ENCODE measurements at places on chromosomes 5 and 9. TPM values are rescaled to one million over a fixed set of nuclear protein-coding genes. Genes with fewer than 3 reads are reported as not detected.
A peak's percentile ranks its signal among the peaks of the same experiment; 100 is the strongest.

- no peaks in the 10 kb centered on the region for H3K4me1 ChIP-seq
- H3K4me3 ChIP-seq, result no peak overlapping the region
- no peak for DNase-seq
- no peak overlapping the region for H3K27ac ChIP-seq
- no peaks in the 10 kb centered on the region for H3K36me3 ChIP-seq
These were observed 564.9 kb downstream of the SEMA5A start for GRCh38 chr5:8981016-8981415.

DNA sequence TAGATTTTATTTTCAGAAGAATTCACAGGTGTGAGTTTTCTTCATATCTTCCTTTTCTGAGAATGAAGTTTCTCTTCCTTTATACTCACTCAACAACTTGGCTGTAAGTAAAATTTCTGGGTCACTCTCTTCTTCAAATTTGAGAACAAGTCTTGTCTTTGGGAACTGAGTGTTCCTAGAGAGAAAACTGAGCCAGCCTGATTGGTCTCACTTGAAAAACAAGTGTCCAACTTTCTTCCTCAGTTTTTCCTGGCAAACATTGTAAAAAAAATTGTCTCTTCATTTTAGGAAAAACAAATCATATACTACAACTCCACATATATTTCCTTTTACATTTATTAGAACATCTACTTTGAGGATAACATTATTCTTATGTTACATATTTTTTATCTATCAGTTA lies 156.1 kb upstream of the GHR start:
- H3K36me3 ChIP-seq, result no peaks in the 10 kb centered on the region
- H3K27ac ChIP-seq, result no peak overlapping the region
- no peak for DNase-seq
- H3K27me3 ChIP-seq, result no peaks in the 10 kb centered on the region

DNA sequence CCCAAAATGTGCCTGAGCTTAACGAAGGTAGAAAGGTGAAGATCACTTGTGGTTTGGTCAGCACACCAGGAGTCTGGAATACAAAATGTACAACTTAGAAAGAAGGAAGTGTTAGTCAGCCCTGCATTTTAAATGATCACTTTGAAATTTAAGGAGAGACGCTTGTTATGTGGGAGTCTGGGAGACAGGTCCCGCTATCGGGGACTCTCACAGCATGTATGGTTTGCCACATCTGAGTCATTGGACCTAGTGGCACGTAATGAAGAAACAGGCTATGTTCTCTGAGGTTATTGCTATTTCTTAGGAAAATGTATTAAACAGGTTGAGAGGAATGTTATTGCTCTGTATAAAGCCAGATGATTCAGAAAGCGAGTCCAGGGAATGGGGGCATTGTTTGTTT lies 2362.5 kb upstream of the WWC1 start:
- no peaks in the 10 kb centered on the region for H3K27me3 ChIP-seq
- no peak overlapping the region for H3K4me3 ChIP-seq
- DNase-seq, result no peak
- H3K4me1 ChIP-seq, result no peaks in the 10 kb centered on the region
- no peaks in the 10 kb centered on the region for H3K36me3 ChIP-seq
- no peak overlapping the region for H3K27ac ChIP-seq

DNA sequence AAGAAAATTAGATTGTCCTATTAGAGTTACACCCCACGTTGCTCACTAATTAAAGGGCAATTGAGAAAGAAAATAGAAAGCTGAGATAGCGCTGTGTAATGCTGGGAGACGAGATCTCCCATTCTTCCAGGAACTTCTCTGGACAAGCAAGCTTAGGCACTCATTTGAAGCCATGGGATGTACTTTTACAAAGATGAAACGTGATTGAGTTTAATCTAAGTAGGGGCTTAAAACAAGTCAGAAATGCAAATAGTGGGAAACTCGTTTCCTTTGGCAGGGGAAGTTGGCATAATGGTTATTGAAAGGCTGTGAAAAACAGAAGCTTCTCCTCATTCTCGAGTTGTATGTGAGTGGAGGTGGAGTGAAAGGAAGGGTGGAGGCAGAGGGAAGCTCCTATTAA lies 3.7 kb downstream of the PRDM6 start:
- peak overlapping the region; percentile 71 for H3K27ac ChIP-seq
- no peaks in the 10 kb centered on the region for H3K36me3 ChIP-seq
- H3K4me1 ChIP-seq, result peaks cover 28% of the 10 kb centered on the region
- H3K4me3 ChIP-seq, result peak overlapping the region; percentile 62
- H3K27me3 ChIP-seq, result peaks cover 84% of the 10 kb centered on the region

GRCh38 chr5:133853646-133854365 lies 114.6 kb downstream of the C5orf15 start:
- H3K4me3 ChIP-seq, result no peak overlapping the region
- H3K27me3 ChIP-seq, result no peaks in the 10 kb centered on the region
- H3K4me1 ChIP-seq, result no peaks in the 10 kb centered on the region
- no peak for DNase-seq
- H3K27ac ChIP-seq, result no peak overlapping the region

GRCh38 chr9:115191667-115192066 lies 73.7 kb upstream of the TNC start:
- no peaks in the 10 kb centered on the region for H3K27me3 ChIP-seq
- no peak overlapping the region for H3K27ac ChIP-seq
- DNase-seq, result no peak
- H3K36me3 ChIP-seq, result no peaks in the 10 kb centered on the region
- no peak overlapping the region for H3K4me3 ChIP-seq

EQTN gene
- not detected for total RNA-seq

DNA sequence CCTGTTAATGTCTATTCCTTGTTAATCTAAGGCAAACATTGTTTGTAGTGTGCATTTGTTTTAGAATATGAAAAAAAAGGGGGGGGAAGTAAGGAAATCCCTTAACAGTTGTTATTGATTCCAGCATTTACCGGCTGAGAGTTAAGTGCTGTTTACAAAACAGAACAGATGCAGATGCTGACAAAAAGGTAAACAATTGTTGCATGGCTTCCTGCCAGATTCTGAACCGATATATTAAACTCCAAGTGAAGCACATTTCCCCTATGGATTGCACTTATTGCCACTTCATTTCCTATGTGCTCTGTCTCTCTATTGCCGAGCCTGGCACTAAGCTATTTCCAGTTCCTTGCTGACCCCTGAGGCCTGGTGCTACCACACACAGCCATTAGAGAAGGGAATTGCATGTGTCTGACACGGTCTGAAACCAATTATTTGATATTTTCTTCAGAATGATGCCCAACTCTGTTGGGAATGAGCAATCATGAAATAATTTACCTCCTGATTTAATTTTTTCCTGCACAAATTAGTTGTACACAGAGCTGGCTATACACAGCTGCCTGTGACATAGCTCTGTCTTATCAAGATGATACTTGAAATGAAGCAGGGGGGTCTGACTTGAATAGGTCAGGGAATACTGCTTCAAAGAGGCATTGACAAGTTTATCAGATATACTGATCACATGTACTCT lies 109.8 kb downstream of the KIAA0825 start:
- no peaks in the 10 kb centered on the region for H3K4me1 ChIP-seq
- DNase-seq, result no peak
- H3K4me3 ChIP-seq, result no peak overlapping the region
- H3K27ac ChIP-seq, result no peak overlapping the region
- no peaks in the 10 kb centered on the region for H3K36me3 ChIP-seq

DNA sequence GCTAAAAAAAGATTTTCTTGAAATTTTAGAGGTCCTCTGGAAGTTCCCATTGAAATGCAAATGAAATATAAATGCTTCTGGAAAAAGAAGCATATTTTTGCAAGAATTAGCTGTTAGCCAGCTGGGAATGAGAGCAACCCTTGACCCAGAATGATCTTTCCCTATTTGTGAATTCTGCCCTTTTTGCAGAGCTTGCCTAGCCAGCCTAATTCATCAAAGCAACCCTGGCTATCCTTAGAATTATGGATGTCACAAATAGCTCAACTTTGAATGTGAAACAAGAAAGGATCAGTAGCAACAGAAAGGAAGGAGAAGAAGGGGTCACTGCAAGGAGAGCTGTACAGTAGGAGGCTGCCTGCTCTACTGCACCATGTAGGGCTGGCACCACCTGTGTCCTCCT lies 345.9 kb downstream of the EFNA5 start:
- H3K4me1 ChIP-seq, result no peaks in the 10 kb centered on the region
- H3K27ac ChIP-seq, result no peak overlapping the region
- no peaks in the 10 kb centered on the region for H3K27me3 ChIP-seq
- no peak for DNase-seq
- H3K36me3 ChIP-seq, result no peaks in the 10 kb centered on the region

GRCh38 chr5:84729326-84729725 lies 344.6 kb upstream of the EDIL3 start:
- no peaks in the 10 kb centered on the region for H3K4me1 ChIP-seq
- no peaks in the 10 kb centered on the region for H3K27me3 ChIP-seq
- no peak overlapping the region for H3K4me3 ChIP-seq
- no peaks in the 10 kb centered on the region for H3K36me3 ChIP-seq

DNA sequence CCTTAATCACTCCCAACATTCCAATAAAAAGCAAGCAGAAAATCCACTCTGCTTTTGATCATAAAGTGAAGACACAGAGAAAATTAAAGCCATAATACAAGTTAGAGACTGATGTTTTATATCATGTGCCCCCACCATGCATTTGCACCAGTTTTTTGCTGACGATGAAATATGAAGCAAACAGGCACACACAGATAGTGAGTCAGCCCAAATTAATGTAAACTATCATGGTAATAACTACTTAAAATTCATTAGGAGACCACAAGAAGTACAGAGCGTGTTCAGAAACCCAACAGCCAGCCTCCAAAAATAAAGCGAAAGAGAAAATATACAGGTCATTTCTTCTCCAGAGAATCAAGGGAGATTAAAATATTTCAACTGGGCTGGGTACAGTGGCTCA lies 46.4 kb upstream of the KDM4C start:
- H3K4me3 ChIP-seq, result no peak overlapping the region
- peaks cover 5% of the 10 kb centered on the region for H3K4me1 ChIP-seq
- no peak overlapping the region for H3K27ac ChIP-seq
- H3K27me3 ChIP-seq, result peaks cover 8% of the 10 kb centered on the region

- no peaks in the 10 kb centered on the region for H3K27me3 ChIP-seq
- no peak overlapping the region for H3K4me3 ChIP-seq
- H3K36me3 ChIP-seq, result no peaks in the 10 kb centered on the region
- no peak overlapping the region for H3K27ac ChIP-seq
- peak; percentile 30 for DNase-seq
These were observed 75.2 kb upstream of the SMARCA2 start for GRCh38 chr9:1939926-1940368.

PCDHGA3 gene
- 1.8 TPM for total RNA-seq

FGF1 gene
- total RNA-seq, result 0.97 TPM

DNA sequence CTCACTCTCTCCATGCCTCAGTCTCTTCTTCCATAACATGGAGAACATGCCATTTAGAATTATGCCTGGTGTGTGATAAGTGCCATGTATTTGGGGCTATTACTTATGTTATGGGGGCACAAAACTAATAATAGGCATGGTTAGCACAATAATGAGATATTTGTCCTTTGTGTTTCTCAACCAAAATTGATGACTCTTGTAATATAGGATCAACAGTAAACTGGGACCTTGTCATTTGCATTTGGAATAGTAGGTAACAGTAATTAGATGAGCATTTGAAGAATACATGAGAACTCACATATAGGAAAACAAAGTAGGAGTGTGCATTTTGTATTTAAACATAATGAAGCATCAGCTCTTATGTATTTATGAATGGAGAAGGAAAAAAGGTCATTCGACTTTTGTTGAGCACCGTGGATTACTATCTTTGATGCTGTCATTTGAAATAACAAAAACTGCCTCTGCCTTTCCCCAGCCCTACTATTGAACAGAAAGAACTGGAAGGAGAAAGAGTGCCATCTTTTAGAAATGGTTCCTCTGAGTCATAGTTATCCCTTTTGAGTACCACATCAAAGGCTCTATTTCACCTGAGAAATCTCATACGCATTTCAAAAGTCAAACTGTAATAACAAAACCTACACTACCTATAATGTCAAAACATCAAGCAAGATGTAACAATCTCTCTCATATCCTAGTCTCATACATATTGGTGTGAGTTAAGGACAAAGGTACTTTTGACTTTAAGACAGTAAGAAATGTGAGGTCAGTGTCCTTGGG lies 655.2 kb downstream of the PDE4D start:
- no peaks in the 10 kb centered on the region for H3K36me3 ChIP-seq
- DNase-seq, result no peak
- peaks cover 6% of the 10 kb centered on the region for H3K4me1 ChIP-seq
- no peak overlapping the region for H3K27ac ChIP-seq
- H3K27me3 ChIP-seq, result no peaks in the 10 kb centered on the region

DNA sequence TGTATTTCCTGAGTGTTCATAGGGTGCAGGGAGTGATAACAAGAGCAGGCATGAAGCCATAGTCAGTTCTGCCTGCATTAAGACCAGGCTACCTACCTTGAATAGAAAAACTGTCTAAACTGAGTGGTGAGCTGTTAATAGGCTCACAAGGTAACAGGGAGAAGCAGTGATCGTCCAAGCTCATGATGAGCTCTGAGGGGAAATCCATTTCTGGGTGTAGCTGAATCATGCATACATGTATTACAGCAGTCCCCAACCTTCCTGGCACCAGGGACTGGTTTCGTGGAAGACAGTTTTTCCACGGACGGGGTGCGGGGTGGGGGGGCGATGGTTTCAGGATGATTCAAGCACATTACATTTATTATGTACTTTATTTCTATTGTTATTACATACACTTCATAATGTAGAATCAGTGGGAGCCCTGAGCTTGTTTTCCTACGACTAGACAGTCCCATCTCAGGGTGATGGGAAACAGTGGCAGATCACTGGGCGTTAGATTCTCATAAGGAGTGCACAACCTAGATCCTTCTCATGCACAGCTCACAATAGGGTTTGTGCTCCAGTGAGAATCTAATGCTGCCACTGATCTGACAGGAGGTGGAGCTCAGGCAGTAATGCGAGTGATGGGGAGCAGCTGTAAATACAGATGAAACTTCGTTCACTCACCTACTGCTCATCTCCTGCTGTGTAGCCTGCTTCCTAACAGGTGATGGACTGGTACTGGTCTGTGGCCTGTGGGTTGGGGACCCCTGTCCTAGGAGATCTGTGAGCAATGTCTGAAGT lies 100.0 kb upstream of the IL6ST start:
- no peak overlapping the region for H3K4me3 ChIP-seq
- DNase-seq, result no peak
- H3K4me1 ChIP-seq, result peaks cover 19% of the 10 kb centered on the region
- H3K27ac ChIP-seq, result no peak overlapping the region
